SK-MEL-5 (cell line): ENCODE measurements at places on chromosomes 7 and 10. TPM values are rescaled to one million over a fixed set of nuclear protein-coding genes. Genes with fewer than 3 reads are reported as not detected.

C10orf143 gene
- total RNA-seq = 0.08 and 0.42 TPM in 2 replicates

GBF1 gene
- total RNA-seq = 14.6 and 17.2 TPM in 2 replicates

PRKCQ gene
- total RNA-seq = not detected in 2 replicates

CTAGE15 gene
- total RNA-seq = not detected in 2 replicates

FBXO24 gene
- total RNA-seq = 0.13 and 0.55 TPM in 2 replicates

FFAR4 gene
- not detected in 2 replicates for total RNA-seq

GIMAP1 gene
- total RNA-seq = not detected in 2 replicates

TUBB8 gene
- not detected in 2 replicates for total RNA-seq

CPXM2 gene
- 1.2 and 1.4 TPM in 2 replicates for total RNA-seq

GJD4 gene
- total RNA-seq = 0.08 TPM in 1 of 2 replicates, not detected in the other

ASB10 gene
- not detected in 2 replicates for total RNA-seq

C10orf71 gene
- not detected in 2 replicates for total RNA-seq

OR9A2 gene
- total RNA-seq = not detected in 2 replicates

CALHM3 gene
- total RNA-seq = not detected in 2 replicates

CABCOCO1 gene
- 0.40 and 0.53 TPM in 2 replicates for total RNA-seq

PODXL gene
- 2.8 and 4.6 TPM in 2 replicates for total RNA-seq

GLUD1 gene
- total RNA-seq = 110 and 122 TPM in 2 replicates

GARIN1A gene
- 0.21 and 0.82 TPM in 2 replicates for total RNA-seq

ZNF239 gene
- total RNA-seq = 1.8 and 2.1 TPM in 2 replicates

SPDYE2 gene
- not detected in 2 replicates for total RNA-seq

CDHR1 gene
- not detected in 2 replicates for total RNA-seq

OR2A7 gene
- total RNA-seq = 0.27 TPM in 1 of 2 replicates, not detected in the other
